B cell (primary cell): ENCODE measurements at places on chromosomes 6 and 20. TPM values are rescaled to one million over a fixed set of nuclear protein-coding genes. Genes with fewer than 3 reads are reported as not detected.

Gene MYBL2
- total RNA-seq, result 35.8 and 37.9 TPM in 2 replicates

GRCh38 chr6:133683308-133683580, 205.7 kb upstream of the TCF21 start:
- DNase-seq, result no peak

DNA sequence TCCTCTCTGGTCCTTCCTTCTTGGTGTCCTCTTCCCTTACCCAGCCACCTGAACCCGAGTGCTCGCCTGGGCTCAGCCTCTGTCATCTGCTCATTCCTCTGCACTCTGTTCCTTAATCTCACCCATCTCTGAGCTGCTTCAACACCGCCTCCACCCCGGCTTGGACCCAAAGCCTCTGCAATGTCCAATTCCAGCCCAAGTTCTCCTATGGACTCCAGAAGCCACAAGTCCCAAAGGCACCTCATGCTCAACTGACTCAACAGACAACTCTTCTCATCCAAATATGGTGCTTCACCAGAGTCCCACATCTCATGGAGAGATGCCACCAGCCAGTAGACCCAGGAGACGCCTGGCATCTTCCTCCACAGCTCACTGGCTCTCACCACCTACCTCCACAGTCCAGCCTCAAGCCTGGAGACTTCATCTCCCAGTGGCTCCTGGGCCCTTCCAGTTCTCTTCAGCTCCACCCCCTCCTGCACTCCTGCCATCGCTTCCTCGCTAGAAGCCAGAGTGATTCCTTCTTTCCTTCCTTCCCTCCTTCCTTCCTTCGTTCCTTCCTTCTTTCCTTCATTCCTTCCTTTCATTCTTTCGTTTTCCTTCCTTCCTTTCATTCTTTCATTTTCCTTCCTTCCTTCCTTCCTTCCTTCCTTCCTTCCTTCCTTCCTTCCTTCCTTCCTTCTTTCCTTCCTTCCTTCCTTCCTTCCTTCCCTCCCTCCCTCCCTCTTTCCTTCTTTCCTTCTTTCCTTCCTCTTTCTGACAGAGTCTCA, 40.9 kb upstream of the NNAT start:
- no peak for DNase-seq

DNA sequence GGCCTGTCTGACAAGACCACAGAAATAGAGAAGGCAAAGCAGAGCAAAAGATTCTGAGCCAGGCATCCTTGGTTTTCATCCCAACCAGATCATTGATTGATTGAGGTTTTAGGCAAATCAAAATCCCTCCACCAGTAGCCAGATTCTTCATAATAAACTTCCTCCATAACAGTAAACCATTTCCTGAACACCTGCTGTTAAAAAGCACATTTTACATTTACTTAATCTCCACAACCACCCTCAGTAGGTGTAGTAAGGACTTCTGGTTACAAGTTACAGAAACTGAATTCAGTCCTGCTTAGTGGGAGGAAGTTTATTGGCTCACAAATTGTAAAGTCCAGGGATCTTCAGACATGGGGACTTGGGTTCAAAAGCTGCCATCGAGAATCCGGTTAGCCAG, 28.3 kb downstream of the EIF2S2 start:
- no peak for DNase-seq

Gene SLC17A3
- not detected in 2 replicates for total RNA-seq

DNA sequence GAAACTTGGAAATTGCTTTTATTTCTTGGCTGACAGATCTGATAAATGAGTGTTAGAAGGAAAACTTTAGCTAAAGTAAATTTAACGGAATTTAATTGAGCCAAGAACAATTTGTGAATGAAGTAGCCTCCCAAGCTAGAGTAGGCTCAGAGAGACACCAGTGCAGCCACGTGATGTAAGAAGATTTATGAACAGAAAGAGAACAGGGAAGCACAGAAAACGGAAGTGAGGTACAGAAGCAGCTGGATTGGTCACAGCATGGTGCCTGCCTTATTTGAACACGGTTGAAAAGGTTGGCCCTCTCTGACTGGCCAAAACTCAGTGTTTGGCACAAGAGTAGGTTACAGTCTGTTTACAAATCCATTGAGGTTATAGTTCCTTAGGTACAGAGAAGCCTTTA, 29.5 kb upstream of the IFNGR1 start:
- peak; percentile 65 for DNase-seq

- DNase-seq, result no peak
These were observed 25.6 kb upstream of the PHACTR3 start for GRCh38 chr20:59578436-59579403.

DNA sequence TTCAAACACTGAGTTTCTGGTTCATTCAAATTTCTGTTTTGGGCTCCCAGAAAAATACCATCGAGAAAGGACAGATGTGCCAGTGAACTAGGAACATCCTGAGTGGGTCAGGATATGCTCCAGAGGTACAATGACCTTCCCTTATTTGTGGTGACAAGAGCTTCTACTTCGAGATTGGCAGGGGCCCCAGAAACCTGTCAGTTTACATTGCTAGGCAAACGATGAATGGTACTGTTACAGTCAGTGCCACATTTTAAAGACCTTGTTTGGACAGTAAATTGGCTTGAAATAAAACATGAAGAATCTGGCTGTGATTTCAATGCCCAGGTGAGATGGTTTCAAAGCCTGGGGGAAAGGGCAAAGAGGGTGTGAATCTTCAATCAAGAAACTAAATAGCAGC, 454.5 kb upstream of the ID4 start:
- DNase-seq, result no peak

DNA sequence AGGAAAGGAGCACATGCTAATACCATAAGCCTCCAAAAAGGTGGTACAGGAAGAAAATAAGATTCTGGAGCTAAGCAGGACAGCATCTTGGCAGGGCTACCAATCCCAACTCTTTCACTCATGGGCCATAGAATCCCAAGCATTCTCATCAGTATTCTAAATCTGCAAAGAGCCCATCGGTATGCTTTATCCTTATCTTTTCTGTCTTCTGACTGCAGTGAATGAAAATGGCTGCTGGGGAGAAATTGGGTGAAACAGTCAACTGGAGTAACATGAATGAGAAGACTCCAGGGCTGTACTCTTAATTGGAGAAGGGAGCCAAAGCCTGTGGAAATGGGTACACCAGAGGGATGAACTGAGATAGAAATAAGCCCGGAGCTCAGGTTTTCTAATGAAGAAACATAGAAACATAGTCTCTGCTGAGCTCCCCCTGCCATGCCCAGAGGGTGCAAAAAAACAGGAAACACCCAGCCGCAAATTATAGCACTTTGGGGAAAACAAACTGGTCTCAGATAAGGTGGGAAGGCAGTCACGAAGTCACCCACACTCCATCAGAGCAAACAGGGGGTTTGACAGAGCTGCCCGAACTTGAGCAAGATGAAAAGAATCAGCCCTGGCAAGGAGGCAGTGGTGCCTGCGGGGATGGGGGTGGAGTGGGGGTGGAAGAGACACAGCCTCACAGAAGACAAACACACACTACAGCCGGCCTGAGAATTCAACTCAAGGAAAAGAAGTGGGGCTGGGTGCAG, 35.4 kb upstream of the E2F3 start:
- DNase-seq, result peak; percentile 13

- DNase-seq, result no peak
These were observed 22.3 kb upstream of the HECA start for GRCh38 chr6:139112561-139112960.

- DNase-seq, result no peak
These were observed 4.4 kb downstream of the EFHC1 start for GRCh38 chr6:52424513-52424912.

GRCh38 chr6:46967826-46968349, 46.1 kb upstream of the ADGRF5 start:
- no peak for DNase-seq

DNA sequence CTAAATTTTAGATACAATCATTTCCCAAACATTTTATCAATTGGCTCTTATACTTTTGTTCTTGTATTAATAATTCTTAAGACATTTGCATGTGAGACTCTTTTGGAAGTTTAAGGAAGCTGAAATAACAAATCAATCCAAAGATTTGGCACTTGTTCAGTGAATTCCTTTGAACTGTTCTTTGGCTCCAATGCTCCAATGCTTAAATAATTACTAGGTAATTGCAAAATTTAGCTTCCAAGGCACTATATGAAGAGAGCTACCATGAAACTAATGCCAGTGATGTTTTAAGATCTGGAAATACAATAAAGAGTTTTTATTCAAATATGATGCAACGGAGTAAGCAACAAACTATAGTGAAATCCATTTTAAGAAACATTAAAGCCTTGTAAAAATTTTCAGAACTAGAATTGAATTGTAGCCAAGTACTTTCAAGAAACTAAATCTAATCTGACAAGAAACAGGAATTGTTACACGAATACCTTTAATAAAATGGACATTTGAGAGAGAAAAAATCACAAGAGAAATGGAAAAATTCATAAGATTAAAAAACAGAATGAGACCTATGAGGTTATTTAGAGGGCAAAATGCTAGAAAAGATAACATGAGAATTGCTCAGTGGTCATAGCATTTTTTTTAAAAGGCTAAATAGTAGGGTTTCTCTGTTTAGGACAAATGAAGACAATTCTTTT, 43.6 kb upstream of the SMLR1 start:
- DNase-seq, result no peak

GRCh38 chr6:11232770-11233626, 530 bp upstream of the NEDD9 start:
- DNase-seq, result no peak

GRCh38 chr6:35069262-35069661, 71.9 kb downstream of the TCP11 start:
- no peak for DNase-seq

Gene NHSL1
- total RNA-seq, result 0.10 and 0.39 TPM in 2 replicates

Gene ADGRF1
- not detected in 2 replicates for total RNA-seq

Gene PERP
- total RNA-seq, result 0.22 and 0.27 TPM in 2 replicates

DNA sequence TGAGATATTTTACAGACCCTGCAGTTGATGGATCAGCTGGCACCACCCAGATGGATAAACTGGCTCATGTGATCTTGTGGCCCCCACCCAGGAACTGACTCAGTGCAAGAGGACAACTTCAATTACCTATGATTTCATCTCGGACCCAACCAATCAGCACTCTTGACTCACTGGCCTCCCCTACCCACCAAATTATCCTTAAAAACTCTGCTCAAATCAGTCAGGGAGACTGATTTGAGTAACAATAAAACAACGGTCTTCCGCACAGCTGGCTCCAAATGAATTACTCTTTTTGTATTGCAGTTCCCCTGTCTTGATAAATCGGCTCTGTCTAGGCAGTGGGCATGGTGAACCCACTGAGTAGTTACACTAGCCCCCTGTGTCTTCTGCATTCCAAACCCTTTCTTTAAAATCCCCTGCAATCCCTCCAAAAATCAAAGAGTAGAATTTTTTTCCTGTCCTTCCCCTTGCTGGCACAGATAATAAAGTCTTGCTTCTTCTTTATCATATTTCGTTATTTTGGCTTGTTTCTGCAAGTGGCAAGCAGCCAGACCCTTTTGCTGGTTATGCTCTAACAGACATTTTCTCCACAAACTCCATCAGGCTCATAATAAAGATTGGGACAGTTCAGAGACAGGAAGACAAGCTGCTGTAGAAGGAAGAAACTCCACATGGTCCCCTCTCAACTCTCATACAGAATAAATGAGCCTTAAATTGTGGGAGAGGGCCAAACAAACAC, 48.3 kb downstream of the OR2B6 start:
- no peak for DNase-seq

Gene CABLES2
- total RNA-seq, result 8.2 and 8.6 TPM in 2 replicates

Gene C20orf202
- not detected in 2 replicates for total RNA-seq

DNA sequence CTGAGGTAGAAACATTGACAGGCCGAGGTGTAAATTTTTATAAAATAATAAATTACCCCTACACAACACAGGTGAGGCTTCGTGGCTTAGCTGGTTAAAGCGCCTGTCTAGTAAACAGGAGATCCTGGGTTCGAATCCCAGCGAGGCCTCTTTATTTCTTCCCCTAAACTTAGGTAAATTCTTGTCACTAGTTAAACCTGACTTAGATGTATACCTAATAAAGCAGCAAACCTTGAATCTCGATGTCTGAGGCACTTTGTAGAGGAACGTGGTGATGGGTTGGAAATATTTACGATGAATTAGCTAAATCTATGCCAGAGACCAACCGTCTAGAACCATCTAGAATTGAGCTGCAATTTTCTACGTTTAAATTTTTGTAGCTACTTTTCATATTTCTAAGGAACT, 185.6 kb downstream of the OR2B2 start:
- no peak for DNase-seq

DNA sequence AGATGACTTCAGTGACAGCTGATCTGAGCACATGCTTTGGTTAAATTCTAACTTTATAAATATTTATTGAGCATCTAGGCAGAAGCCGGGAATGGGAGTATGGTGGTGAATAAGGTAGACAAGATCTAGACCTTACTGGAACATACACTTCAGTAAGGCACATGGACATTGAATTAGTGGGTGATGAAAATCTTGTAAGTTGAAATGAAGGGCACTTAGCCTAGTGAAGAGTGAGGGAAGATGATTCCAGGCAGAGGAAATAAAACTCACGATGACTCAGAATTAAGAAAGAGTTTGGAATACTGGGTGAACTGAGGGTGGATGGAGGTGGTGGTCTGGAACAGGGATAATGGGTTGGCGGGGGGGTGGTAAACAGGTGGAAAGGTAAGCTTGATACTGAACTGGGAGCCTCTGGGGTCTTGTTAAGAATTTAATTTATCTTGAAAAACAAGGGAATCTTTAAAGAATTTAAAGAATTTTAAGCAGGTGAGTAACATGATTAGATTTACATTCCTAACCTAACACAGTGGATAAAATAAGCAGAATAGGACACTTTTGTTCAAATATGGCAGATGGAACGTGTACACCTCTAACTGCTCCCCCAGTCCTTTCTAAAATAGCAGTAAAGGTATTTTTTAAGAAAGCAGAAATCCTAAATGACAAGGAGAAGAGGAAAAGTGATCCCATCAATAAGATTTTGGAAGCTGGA, 75.2 kb upstream of the ARHGAP18 start:
- no peak for DNase-seq

GRCh38 chr20:58224097-58224496, 4.4 kb downstream of the ANKRD60 start:
- DNase-seq, result no peak

DNA sequence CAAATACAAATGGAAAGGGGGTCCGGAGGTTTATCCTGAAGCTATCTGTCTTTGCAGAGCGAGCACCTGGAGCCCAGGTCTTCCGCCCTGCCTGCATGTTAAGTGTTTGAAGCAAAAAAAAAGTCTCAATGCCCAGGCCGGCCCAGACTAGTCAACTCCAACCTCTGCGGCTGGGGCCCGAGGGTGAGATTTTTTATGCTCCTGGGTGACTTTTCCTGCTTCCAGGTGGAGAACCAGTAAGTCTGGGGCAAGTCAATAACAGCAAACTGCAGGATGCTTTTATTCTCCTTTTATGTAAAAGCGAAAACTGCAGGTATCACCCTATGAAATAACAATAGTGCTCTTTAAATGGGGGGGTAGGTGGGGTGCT, 2.0 kb upstream of the ZBP1 start:
- DNase-seq, result no peak

Gene CDH4
- total RNA-seq, result not detected in 2 replicates

DNA sequence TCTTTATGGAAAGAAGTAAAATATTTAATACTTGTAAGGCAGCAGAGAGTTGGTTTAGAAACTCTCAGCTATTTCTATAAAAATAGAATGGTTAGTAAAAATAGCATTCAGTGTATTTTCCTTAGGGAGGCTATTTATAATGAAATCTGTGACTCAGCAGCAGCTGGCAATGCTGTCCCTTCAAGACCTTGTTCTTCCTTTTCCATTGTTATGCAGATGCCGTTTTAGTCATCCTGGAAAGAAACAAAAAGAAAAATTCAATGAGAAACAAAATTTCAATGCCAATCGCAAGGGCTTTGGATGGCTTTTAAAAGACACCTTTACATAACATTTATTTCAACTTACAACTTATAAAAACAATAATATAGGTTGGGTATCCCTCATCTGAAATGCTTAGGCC, 17.5 kb downstream of the MPC1 start:
- no peak for DNase-seq
